ENCODE measurements at places on chromosomes 6 and 20.

DNA sequence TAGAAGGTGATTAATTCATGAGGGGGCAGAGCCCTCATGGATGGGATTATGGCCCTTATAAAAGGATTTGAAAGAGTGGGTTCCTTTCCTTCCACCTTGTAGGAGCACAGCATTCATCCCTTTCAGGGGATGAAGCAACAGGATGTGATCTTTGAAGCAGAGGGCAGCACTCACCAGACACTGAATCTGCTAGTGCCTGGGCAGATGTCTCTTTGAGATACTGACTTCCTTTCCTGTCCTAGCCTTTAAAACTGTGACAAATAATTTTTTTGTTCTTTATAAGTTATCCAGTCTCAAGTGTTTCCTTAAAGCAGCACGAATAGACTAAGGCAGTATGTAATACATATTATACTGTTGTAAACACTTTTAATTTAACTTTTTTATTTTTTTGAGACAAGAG lies 538.6 kb upstream of the RNF217 start:
- DNase-seq: no peak

DNA sequence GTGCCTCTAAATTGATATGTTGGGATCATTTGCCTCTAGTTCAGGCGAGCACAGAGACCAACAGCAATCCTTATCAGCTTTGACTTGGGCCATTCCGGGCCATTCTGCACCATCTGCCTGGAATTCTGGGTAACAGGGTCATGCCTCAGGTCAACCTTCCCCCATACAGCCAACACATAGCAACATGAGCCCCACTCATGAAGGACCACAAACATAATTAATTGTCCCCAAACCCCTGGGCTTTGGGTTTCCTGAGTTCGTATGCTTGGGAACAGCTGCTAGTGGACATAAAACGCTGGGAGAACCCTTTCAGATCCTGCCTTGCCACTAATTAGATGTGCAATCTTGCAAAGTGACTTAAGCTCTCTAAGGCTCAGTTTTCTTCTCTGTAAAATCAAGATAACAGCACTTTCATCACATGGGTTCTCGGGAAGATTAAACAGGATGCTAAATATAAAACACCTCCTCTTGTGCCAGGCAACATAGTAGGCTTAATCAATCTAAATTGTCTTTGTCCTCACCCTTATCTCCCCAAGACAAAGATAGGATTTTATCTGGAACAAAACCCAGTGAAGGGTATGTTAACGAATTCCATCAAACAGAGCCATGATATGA lies 426.5 kb downstream of the CD83 start:
- DNase-seq: no peak

GRCh38 chr6:140230282-140230681 lies 855.8 kb upstream of the CITED2 start:
- no peak for DNase-seq

- no peak for DNase-seq
These were observed 121.5 kb upstream of the FOXQ1 start for GRCh38 chr6:1190366-1190765.

DNA sequence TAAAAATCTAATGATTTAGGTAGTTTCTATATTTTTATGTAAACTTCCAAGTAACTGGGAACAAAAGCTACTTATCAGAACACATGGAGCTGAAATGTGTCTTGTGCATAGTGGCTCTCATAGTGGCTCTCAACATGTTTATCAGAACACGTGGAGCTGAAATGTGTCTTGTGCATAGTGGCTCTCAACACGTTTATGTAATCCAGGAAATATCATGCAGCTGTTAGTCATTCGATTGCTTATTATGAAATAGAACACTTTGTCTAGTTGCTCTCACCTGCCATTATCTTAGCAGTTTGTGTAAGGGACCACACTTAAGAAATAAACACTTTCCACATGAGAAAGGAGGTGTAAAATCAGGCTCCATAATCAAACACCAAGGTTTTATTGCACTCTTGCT lies 119.2 kb upstream of the ASCC3 start:
- no peak for DNase-seq

DNA sequence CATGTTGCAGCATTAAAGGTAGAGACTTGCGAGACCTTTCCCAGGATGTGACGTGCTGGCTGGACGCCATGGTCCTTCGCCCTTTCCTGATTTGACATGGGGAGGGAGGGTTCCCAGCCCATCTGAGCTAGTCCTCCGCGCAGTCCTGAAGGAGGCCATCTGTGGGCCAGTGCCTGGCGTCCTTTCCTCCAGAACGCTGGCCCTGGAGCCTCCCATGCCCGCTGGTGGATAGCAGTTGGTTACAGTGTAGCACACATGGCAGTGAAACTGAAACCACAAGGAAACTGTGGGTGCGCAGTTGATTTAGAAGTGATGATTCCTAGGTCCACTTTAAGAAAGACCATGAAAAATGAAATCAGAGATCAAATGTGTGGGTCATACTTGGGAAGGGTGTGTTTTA lies 193.7 kb downstream of the CDH4 start:
- no peak for DNase-seq

DNA sequence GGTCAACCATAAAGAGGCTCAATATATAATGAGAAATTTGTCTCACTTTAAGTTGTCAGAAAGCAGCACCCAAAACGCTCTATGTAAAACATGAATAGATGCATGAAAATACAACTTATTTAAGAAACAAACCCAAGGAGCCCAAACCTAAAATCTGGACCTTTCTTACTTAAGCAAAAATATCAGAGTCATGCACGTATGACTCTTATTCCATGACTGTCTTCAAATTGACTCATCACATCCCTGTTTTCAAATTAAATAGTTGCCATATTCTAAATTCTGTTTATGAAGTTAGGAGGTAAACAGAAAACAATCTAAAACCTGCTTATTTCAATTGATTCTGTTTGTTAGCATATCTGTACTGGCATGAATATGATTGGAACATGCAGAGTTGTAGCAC lies 42.1 kb downstream of the ANKRD6 start:
- no peak for DNase-seq

DNA sequence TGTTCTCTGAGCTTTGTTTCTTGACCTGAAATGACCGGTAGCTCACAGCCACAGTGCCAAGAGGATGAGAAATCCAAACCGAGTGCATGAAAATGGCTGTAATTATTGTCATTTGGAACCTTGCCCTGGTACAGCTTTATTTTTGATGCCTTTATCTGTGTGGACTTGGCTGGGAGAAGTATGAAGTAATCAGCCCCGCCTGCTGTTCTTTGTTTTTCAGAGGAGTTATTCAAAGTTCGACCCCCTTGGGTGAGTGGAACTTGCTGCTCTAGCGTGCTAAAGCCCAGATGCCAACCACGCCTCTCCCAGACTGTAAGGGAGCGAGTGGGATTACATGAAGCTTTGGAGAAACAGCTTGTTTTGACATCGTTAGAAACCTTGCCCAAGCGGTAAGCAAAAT lies 48.3 kb downstream of the ECT2L start:
- peak; percentile 89 for DNase-seq

DNA sequence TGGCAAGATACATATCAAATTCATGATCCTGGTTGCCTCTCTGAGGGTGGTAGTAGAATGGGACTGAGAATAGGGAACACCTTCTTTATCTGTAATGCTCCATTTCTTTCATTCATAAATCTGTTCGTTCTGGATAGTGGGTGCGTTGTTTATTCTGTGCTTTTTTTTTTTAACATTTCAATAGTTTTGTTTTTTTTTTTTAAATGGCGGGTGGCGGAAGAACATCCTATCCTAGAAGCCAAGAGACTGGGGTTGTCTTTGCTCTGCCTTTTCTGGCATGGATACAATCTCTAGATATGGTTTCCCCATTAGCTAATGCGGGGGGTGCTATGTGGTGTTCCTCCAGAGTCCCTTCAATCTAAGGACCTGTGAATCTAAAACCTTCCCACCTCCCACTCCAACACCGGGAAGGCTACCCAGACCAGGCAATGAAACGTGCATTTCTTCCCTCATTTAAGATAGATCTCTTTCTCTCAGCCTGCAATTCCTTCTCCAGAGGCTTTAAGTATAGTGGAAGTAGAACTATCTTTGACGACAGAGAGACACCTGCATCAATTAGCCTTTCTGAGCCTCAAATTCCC lies 883 bp upstream of the CCDC28A start:
- no peak for DNase-seq

DNA sequence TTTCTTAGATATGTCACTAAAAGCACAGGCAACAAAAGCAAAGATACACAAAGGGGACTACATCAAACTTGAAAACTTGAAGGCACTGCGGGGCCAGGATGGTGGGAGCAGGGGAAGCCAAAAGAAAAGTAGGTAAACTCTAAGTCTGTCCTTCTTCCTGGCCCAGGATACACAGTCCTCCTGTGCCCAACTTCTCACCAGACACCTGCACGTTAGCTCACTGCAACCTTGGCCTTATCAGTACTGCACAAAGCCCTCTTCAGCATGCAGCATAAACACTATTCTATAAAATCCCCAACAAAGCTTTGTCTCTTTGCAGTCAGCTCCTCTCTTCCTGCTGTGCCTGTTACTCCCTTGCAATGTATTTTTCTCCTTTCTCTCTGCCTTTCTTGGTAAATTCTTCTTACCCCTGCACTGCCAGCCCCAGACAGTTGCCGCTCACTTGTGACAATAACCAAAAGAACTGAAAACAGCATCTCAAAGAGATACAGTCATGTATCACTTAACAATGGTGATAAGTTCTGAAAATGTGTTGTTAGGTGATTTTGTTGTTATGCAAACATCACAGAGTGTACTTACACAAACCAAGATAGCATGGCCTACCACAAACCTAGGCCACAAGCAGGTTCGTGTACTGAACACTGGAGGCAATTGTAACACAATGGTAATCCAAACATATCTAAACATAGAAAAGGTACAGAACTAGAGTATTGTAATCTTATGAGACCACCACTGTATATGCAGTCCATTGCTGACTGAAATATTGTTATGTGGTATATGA lies 51.2 kb downstream of the NINL start:
- DNase-seq: no peak

DNA sequence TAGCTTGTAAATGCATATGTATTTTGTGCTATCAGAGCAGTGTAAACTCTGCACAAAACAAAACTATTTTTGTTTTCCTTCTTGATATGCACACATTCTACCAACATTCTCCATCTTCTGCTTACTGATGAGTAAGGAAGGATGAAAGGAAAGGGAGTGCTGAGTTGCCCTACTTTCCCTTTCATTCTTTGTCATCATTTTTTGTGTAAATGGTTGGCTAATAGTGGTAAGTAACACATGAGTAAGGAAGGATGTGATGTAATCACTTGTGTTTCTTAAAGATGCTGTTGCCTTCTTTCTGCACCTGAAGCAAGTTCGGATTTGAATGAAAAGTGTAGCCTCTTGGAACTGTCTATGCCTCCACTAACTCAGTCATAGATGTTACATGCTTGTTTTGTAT lies 4.6 kb upstream of the REV3L start:
- no peak for DNase-seq

GRCh38 chr6:73980096-73980495 lies 284.1 kb downstream of the CD109 start:
- no peak for DNase-seq

DNA sequence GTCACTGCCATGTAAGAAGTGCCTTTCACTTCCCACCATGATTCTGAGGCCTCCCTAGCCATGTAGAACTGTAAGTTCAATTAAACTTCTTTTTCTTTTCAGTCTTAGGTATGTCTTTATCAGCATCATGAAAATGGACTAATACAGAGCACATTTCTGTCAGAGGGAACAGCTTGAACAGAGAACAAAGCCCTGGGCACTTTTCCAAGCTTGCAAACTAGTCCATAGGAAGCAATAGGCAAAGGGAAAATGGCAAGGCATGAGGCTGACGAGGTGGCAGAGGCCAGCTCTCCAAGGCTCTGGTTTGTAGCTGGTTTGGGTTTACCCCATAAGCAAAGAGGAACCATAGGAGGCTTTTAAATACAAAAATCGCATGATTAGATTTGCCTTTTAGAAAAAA lies 185.1 kb upstream of the HDDC2 start:
- no peak for DNase-seq

GRCh38 chr20:45347936-45348778 lies at the start of gene SDC4:
Gene SDC4 (minus strand): TSS chr20:45348424. CDS start chr20:45348384, 40 bp downstream.
- DNase-seq: peak; percentile 89

GRCh38 chr6:149847939-149848267 lies 16.3 kb downstream of the LRP11 start:
- no peak for DNase-seq

- no peak for DNase-seq
These were observed 100.4 kb downstream of the MYO6 start for GRCh38 chr6:75849329-75850025.

- DNase-seq: no peak
These were observed 293.7 kb upstream of the SULF2 start for GRCh38 chr20:48079028-48079427.

GRCh38 chr6:12012038-12012557 lies at the start of gene HIVEP1:
Gene HIVEP1 (plus strand): TSS chr6:12012312. CDS start chr6:12015629, 3,317 bp downstream.
- peak; percentile 37 for DNase-seq

- DNase-seq: no peak
These were observed 406.1 kb upstream of the MARCKS start for GRCh38 chr6:113451049-113451448.

DNA sequence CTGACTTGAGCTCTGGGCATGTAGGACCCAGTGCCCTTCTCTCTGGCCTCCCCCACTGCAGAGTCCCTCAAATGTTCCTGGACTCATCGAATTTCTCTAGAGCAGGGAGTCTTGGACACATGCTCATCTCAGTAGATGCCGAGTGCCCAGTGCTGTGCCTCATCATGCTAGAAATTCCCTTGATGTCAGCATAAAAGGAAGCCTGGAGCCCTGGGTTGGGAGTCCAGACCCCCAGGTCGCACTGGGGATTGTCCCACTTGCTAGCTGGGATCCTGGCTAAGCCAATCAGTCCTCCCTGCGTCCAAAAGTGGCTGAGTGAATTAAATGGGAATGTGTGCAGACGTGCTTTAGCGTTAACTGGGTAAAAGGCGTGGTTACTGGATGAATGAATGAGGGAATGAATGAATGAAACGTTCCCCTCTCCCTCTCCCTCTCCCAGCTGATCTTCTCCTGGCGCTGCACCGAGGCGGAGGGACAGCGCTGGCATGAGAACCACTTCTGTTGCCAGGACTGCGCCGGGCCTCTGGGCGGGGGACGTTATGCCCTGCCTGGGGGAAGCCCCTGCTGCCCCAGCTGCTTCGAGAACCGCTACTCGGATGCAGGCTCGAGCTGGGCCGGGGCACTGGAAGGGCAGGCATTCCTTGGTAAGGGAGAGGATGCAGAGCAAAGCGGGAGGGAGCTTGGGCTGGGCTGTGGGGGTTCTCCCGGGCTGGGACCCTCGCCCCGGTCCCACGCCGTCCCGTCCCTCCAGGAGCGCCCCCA lies 1.6 kb upstream of the TOMM6 start:
- DNase-seq: peak; percentile 80

- DNase-seq: no peak
These were observed 11.0 kb downstream of the PTCHD4 start for GRCh38 chr6:48099713-48100587.

DNA sequence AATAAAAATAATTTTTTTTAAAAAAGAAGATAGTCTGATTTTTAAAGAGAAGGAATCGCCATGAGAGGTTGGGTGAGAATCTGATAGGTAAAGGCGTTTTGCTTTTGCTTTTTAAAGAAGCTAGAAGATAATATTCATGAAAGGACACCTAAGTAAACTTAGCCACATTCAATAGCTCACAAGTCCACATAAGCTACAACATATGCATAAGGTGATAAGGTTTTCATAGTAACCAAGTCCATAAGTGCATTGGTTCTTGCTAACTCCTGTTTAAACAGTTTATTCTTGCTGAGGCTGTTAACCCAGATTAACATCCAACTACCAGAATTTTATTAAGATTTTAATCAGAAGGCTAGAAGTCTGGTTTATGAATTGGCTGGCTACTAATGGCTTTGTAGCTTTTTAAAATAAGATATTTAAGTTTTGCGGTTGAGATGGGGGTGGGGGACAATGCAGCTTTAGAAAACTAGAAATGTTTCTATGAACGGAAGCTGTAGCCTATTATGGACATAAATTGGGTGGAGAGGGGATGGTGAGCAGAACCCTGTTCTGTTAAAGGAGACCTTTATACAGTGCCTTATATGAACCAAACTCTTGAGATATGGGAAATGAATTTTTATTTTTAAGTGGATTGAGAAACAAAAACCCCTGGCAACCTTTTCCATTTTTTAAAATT lies 235.1 kb downstream of the ZFAND3 start:
- DNase-seq: no peak
